ENCODE measurements at places on chromosomes 13 and 19.

- no peak for DNase-seq
These were observed 6.2 kb upstream of the EVI5L start for GRCh38 chr19:7823686-7824301.

DNA sequence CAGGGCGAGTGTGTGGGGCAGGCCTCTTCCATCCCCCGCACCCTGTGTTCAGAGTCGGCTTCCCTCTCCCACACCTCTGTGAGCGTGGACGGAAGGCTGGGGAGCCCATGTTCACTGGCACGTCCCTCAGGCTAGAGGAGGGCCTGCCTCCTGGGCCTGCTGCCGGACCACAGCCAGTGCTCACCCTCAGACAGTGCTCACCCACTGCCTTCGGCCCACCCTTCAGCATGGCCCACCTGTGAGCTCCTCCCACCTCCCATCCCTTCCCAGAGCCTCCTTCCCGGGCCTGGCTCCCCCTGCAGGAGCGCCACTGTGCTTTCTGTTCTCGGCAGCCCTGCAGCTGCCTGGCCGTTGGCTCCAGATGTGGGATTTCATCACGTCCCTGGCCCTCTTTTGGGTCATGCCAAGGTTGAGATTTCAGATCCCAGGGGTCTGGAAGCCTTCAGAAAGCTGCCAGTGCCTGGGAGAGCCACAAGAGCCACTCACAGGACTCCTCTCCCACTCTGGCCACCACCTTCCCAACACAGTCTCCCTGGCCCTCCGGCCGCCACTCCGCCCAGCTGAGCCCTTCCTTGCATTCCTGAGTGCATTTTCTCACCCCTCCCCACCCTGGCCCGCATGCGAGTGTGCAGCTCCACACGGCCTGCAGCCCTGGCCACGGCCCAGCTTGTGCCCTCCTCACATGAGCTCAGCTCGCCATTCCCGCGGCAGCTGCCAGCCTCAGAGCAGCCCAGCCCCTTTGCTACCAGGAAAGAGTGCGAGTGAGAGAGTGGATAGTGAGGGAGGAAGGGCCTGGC, 25.3 kb downstream of the CAPN12 start:
- no peak for DNase-seq

DNA sequence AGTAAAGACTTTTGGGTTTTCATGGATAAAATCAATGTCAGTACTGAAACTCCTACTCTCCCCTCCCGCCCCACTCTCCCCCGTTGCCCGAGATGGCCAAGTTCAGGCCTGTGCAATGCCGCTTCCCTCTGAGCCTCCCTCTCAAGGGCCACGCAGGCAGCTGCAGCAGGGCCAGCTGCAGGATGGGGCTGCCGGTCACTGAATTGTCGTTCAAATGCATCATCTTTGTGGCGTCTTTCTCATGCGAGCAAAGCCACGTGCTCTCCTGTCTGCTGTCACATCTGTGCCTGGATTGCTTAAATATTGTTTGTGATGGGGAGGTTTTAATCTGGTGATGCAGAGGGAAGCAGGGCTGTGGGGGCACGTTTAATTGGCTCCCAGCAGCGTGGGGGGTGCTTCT, 26.6 kb downstream of the SHISA2 start:
- no peak for DNase-seq

DNA sequence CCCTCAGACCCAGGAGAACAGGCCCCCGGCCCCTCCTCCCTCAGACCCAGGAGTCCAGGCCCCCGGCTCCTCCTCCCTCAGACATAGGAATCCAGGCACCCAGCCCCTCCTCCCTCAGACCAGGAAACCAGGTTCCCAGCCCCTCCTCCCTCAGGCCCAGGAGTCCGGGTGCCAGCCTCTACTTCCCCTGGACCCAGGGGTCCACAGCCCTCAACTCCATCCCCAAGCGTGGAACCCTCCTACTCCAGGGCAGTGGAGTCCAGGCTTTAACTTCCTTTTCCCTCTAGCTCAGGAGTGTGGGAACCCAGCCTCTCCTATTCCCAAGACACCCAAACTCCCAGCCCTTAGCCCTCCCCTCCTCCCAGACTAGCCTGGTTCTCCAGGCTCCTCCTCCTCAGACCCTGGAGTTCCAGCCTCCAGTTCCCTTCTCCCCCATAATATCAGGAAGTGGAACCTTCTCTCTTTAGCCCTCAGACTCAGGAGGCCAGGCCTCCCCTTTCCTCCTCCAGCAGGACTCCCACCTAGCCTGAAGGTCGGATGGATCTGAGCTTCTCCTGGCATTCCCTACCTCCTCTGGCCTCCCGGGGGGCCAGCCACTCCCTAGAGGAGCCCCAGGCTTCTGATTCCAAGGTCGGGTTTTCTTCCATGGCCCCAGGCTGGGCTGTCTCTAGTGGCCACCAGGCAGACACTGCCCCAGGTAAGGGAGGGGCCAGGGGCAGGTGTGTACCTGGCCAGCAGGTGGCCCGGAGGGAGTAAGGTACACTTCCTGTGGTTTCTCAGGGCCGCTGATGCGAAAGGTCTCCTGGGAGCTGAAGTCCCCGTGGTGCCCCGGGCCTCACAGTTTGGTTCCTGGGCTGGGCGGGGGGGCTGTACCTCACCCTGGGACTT, at the start of gene TMC4:
TMC4 (minus strand) TSS at position 690 of the 888 bp plus-strand sequence; CDS start at position 647, 43 bp downstream.
- no peak for DNase-seq

- no peak for DNase-seq
These were observed 1422.2 kb upstream of the PCDH20 start for GRCh38 chr13:62837895-62838294.

GRCh38 chr19:46049597-46049996, 8.8 kb upstream of the IGFL4 start:
- DNase-seq: no peak

- DNase-seq: no peak
These were observed 1649.7 kb upstream of the SPRY2 start for GRCh38 chr13:81990652-81991051.

DNA sequence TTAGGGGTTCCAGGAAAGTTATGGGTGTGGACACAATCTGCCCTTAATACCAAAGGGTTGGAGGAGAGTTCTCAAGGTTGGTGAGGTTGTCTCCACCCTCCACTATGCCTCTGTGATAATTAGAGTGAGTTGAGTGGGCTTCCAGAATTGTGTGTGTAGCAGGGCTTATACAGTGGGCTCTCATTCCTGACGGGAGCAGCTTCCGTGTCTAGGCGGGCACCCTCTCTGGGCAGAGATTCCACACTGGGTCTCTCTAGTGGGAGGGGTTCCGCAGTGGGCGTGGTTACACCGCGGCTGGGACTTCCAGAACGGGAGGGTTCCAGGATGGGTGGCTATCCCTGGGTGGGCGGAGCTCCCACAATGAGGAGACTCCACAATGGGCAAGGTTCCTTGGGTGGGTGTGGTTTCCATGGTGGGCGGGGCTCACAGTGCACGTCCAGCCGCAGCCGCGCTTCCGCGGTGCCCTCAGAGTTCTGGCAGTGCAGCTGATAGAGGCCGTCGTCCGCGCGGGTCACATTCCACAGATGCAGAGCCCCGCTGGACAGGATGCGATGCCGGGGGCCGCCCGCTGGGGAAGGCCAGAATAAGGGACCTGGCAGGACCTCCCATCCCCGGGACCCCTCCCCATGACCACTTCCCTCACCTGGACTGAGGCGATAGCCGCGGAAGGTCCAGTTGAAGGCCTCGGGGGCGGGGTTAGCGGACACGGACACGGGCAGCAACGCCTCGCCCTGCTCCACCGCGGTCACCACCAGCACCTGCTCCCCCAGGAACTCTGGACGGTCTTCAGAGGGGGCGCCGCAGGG, 8.4 kb downstream of the NPHS1 start:
- no peak for DNase-seq

GRCh38 chr13:109096101-109096500, 466.7 kb downstream of the MYO16 start:
- no peak for DNase-seq

- no peak for DNase-seq
These were observed 66.5 kb downstream of the SIAH3 start for GRCh38 chr13:45784755-45785675.

GRCh38 chr13:108323031-108323430, 53.5 kb downstream of the TNFSF13B start:
- no peak for DNase-seq

DNA sequence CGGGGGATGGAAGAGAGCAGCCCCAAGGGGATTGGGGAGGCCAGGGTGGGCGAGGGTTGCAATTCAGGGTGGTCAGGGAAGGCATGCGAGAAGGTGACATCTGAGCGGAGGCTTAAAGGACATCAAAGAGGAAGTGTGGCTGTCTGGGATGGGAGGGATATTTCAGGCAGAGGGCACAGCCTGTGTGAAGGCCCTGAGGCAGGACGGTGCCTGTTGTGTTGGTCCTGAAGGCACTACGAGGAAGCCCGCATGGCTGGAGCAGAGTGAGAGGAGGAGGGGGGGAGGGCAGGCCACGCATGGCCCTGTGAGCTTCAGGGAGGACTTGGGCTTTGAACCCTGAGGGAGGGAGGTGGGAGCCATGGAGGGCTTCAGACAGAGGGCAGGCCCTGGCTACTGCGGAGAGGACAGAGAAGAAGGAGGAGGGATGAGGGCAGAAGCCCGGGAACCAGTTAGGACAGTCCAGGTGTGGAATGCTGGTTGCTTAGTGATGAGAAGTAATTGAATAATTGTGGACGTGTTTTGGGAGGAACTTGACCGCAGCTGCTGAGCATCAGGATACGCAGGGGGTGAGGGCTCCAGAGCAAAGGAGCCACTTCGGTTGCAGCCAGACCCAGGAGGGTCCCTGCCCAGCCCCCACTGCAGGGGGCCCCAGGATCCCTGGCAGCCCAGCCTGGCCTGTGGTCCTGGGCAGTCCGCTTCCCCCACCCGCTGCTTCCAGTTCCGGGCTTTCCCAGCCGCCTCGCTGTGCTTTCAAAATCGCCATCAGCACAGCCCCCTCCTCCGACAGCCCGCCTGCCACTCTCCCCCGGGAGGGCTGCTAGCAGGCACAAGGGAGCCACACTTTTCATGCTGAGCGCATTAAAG, 6.2 kb downstream of the TLE6 start:
- no peak for DNase-seq

- no peak for DNase-seq
These were observed 713.4 kb upstream of the PCDH20 start for GRCh38 chr13:62129000-62129551.

- no peak for DNase-seq
These were observed 8.4 kb upstream of the SLC7A10 start for GRCh38 chr19:33234092-33234491.

DNA sequence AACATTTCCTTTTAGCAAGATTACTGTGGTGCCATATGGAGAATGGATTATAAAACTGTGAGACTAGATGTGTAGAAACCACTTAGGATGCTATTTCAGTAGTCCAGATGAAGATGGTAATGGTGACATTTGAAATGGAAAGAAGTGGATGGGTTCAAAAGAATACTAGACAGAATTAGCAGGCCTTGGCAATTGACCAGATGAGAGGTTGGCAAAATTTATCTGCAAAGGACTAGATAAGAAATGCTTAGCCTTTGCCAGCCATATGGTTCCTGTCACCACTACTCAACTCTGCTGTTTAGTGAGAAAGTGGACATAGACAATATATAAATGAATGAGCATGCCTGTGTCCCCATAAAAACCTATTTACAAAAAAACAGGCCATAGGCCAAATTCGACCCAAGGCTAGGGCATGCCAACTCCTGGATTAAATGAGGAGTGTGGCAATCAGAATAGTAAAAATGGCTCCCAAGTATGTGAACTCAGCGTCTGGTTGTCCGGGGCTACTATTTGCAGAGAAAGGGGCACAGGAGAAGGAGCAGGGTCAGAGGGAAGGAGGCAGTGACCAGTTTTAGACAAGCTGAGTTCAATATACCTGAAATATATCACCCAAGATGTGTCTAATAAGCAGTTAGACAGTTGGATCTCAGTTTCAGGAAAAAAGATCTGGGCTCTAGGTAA, 98.4 kb downstream of the ENOX1 start:
- DNase-seq: no peak

DNA sequence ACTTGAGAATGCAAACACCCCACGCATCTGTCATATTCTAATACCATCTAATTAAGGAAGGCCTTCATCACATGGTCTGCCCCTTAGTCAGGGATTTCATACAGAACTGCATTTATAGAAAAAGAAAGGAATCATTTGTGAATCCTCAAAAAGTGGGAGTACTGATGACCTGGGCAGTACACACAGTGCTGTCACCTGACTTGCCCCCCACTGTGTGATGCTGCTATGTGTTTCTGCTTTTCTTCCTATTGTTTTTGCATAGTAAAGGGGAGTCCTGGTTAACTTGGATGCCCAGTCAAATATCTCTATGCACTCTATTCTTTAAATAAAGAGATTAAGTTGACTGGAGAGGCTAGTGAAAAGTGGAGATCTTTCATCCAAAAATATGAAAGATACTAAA, 1921.2 kb upstream of the PRR20A start:
- no peak for DNase-seq

DNA sequence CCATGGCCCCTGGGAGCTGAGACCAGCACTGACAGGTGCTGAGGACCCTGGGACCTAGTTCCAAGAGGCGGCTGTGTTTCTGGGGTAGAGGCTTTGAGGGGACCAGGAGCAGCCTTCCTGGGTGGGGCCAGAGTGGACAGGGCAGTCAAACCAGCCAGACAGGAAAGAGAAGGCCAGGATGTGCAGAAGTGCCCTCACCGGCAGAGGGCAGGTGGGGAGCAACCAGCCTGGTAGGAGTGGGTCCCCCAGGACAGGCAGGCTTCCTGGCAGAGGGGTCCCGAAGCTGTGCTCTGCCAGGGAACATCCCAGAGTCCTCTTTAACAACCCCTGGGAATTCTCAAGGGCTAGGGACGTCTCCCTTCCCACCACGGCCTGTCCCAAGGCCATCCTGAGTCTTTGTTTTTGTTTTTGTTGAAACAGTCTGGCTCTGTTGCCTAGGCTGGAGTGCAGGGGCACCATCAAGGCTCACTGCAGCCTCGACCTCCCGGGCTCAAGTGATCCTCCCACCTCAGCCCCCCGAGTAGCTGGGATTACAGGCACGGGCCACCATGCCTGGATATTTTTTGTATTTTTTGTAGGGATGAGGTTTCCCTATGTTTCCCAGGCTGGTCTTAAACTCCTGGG, 3.0 kb upstream of the HIPK4 start:
- no peak for DNase-seq

- DNase-seq: no peak
These were observed 5.6 kb downstream of the KMT5C start for GRCh38 chr19:55345101-55345817.

GRCh38 chr13:26457212-26457611, 100.3 kb upstream of the WASF3 start:
- no peak for DNase-seq

DNA sequence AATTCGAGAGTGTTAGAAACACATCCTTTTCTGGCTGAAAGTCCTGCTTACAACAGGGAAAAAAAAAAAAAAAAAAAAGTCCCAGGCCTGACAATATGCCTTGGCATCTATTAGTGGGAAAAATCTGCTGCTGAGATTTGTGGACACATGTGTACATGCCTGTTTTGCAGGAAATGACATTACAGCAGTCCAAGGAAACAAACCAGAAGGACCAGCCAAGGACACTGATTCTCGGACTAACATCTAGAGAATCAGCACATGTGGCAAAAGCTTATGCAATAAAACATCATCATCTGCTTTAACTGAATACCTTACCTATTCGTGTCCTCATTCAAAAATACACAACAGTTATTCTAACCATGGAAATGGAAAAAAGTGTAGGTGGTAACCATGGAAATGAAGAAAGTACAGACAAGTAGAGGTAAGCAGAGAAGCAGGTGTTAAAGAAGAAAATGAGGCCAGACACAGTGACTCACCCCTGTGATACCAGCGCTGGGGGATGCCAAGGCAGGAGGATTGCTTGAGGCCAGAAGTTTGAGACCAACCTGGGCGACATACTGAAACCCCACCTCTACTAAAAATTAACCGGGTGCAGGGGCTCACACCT, 9.4 kb upstream of the DPY19L3 start:
- no peak for DNase-seq

- DNase-seq: no peak
These were observed 20.2 kb downstream of the VSTM2B start for GRCh38 chr19:29545866-29546582.

Data from BJ (cell line).